ENCODE measurements at places on chromosomes 16 and 17.

DNA sequence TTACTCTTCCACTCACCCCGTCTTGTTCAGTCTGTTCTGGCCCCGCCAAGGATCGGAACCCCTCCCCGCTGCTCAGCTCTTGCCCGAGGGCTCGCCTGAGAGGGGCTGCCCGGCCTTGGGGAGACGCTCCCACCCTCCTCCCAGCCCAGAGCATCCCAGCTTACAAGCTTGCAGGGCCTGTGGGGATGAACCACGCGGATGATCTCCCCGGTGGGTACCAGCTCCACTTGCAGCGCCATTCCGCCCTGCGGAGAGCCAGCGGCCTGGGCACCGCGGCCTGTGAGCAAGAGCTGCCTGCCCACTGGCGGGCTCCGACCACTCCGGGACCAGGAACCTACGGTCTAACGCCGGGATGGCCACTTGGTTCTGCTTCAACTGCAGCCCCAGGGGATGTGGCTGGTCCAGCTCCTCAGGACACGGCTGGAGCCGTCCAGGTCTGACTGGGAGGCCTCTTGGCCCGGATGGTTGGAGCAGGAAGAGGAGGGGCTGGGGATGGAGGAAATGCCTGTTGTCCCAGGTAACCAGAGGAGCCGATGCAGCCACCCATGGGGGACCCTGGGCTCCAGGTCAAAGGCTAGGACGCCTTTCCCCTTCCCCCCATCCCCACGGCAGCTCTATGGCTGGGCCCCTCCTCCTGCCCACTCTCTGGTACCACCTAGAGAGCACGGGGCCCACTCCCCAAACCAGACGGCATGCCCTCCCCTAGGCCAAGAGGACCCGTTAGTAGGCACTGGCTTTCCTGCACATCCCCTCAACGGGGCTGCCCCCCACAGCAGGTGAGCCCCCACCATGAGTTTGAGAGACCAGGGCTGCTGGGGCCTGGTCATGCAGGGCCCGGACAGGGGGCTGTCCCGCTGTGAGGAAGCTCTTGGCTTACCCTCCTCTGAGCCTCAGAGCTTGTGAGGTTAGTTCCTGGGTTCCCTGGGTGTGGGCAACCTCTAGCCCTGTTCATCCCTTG, at the start of gene MYO1C:
MYO1C (minus strand) TSS at position 438 of the 958 bp plus-strand sequence; CDS start at position 239, 199 bp downstream.
- no peak for DNase-seq

- DNase-seq = no peak
These were observed 23.5 kb downstream of the SMTNL2 start for GRCh38 chr17:4607773-4608187.

DNA sequence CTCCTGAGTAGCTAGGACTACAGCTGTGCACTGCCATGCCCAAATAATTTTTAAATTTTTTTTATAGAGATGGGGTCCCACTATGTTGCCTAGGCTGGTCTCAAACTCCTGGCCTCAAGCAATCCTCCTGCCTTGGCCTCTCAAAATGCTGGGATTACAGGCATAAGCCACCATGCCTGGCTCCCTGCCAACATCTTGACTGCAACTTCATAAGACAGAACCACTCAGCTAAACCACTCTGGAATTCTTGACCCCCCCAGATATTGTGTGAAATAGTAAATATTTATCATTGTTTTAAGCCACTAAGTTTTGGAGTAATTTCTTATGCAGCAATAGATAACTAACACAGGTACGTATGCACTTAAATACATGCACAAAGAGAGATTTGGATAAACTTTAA, 26.0 kb downstream of the DYNLL2 start:
- DNase-seq = no peak

DNA sequence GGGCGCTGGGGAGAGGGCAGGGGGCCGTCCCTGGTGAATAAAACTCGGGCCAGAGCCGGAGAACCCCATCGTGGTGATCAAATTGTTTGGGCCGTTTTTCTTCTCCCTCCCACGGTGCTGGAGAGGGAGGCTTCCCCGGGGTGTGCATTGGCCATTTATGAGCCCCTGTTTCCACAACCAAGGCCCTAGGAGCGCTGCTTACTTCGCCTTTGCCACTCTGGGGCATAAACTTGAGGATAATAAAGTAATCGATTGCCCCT, 544 bp downstream of the CCP110 start:
- no peak for DNase-seq

DNA sequence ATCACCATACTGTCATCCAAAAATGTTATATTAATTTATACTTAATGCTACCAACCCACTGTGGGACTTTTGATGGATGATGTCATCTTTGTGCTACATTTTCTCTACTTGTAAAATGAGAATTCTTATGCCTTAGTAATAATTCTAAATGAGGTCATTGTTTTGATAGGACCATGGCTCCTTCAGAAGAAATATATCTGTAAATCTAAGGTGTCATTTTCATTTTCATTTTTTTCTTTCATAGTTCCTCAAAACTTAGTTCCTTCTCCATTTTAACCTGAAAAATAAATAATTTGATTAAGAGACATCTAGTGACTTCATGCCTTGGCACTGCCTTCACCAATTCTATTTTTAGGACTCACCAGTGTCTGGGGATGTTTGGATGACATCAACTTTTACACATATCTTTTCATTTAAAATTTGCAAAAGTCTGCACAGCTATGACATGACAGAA, 48.7 kb downstream of the GPRC5B start:
- DNase-seq = no peak

GRCh38 chr16:83705856-83706255, 101.9 kb upstream of the HSBP1 start:
- no peak for DNase-seq

Measured in LoVo (cell line).